ENCODE measurements at places on chromosomes 3 and 15. TPM values are rescaled to one million over a fixed set of nuclear protein-coding genes. Genes with fewer than 3 reads are reported as not detected.

The OR5K1 gene
- total RNA-seq, result not detected

The SERINC4 gene
- 0.33 TPM for total RNA-seq

The SPINT1 gene
- 3.3 TPM for total RNA-seq

The GOLGA8S gene
- not detected for total RNA-seq

The GPR87 gene
- not detected for total RNA-seq

The TMC3 gene
- not detected for total RNA-seq

The THAP10 gene
- total RNA-seq, result 6.6 TPM

The GLDN gene
- total RNA-seq, result not detected

The NEK10 gene
- total RNA-seq, result 0.79 TPM

The GOLGB1 gene
- 19.9 TPM for total RNA-seq

The CORO2B gene
- total RNA-seq, result 4.4 TPM

The SLC28A2 gene
- not detected for total RNA-seq

The ARNT2 gene
- total RNA-seq, result 1.4 TPM

The ATP13A5 gene
- not detected for total RNA-seq

The SYNPR gene
- 17.6 TPM for total RNA-seq

The PLAAT1 gene
- 0.75 TPM for total RNA-seq

The GRM7 gene
- total RNA-seq, result not detected

The REC114 gene
- not detected for total RNA-seq

The GOLGA6L7 gene
- total RNA-seq, result not detected

The SLC9C1 gene
- total RNA-seq, result not detected

The ERC2 gene
- 1.4 TPM for total RNA-seq

The COL6A6 gene
- total RNA-seq, result not detected

The CCR5 gene
- not detected for total RNA-seq

The SEMA6D gene
- 11.0 TPM for total RNA-seq

The SCAANT1 gene
- total RNA-seq, result not detected

The THBS1 gene
- 0.80 TPM for total RNA-seq

The TAGLN3 gene
- not detected for total RNA-seq

The HCLS1 gene
- total RNA-seq, result 96.9 TPM

The LEKR1 gene
- 0.90 TPM for total RNA-seq

The PLA2G4D gene
- not detected for total RNA-seq

The AADACL2 gene
- total RNA-seq, result not detected
